ENCODE measurements at places on chromosomes 1 and 21. TPM values are rescaled to one million over a fixed set of nuclear protein-coding genes. Genes with fewer than 3 reads are reported as not detected.

GRCh38 chr1:67771749-67772148 is 61.5 kb downstream of the GNG12 start:
- no peak for DNase-seq

DNA sequence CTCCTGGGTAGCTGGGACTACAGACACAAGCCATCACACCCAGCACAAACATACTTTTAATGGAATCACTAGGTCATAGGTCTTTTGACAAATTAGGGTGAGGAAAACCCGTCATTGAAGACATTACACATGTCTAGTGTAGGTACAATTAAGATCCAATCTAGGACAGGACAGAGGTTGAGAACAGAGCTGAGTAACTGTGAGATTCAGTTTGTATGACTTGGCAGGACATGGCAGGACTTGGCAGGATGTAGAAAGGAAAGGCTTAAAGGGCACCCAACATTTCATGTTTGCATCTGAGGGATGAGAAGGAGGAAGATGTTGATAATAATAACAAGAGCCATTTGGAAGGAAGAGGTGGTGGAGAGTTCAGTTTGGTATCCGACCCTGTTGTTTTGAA is 483.8 kb downstream of the PCP4 start:
- no peak for DNase-seq

DNA sequence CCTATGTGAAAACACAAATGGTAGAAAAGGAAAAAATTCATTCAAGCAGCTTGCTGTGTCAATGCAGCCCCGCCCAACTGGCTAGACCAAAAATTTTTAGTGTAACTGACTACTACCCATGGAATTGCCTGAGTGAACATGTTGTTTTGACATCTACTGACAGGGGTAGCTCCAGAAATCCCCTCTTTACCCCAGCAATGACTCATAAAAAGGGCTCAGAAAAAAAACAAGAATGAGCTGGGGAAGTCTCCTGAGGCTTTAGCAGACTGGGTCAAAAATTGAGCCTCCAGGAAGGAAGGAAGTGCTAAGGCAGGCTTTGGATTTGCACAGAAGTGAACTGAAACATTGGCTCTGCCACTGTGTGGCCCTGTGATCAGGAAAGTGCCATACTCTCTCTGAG is 24.4 kb upstream of the FGGY start:
- no peak for DNase-seq

- no peak for DNase-seq
Measured at GRCh38 chr21:31752967-31753366, 21.0 kb upstream of the SCAF4 start.

GRCh38 chr1:151059109-151060006 is at the start of gene CDC42SE1:
TSS of gene CDC42SE1 (minus strand) at chr1:151059622. CDS start at chr1:151055730, 3,892 bp downstream.
- DNase-seq, result peak; percentile 89

DNA sequence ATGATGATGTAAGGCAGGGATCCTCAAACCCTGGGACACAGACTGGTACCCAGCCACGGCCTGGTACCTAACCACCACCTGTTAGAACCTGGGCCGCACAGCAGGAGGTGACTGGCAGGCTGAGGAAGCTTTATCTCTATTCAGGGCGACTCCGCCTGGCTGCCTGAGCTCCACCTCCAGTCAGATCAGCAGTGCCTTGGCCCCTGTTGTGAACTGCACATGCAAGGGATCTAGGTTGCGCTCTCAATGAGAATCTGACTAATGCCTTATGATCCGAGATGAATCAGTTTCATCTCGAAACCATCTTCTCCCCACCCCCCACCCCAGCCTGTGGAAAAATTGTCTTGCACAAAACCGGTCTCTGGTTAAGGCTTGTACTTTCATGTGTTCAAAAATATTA is 4.2 kb downstream of the RNPC3 start:
- peak; percentile 4 for DNase-seq

GRCh38 chr1:35223084-35223630 is 30.2 kb upstream of the SFPQ start:
- no peak for DNase-seq

DNA sequence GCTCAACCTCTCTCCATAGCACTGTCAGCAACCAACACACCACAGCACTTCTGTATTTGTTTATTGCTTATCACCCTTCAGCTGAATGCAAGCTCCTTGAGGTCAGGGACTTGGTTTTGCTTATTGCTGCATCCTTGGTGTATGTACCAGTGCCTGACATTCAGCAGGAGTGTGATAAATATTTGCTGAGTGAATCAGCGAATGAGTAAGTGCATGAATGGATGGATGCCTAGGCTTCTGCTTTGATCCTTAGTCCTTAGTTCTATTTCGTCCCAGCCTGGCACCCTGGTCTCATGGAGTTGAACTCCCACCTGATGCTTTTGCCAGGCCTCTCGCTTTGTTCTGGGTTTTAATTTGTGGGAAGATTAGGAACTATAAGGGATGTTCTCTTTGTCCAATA is 88.2 kb downstream of the ZSCAN20 start:
- no peak for DNase-seq

- DNase-seq, result peak; percentile 71
Measured at GRCh38 chr1:27349784-27350662, 8.2 kb downstream of the SYTL1 start.

- peak; percentile 88 for DNase-seq
Measured at GRCh38 chr1:182789138-182790076, at the start of gene NPL. TSS of gene NPL (plus strand) at chr1:182789773. CDS start at chr1:182794372, 4,599 bp downstream.

GRCh38 chr1:81799939-81800694 is 617 bp upstream of the ADGRL2 start:
- peak; percentile 30 for DNase-seq

DNA sequence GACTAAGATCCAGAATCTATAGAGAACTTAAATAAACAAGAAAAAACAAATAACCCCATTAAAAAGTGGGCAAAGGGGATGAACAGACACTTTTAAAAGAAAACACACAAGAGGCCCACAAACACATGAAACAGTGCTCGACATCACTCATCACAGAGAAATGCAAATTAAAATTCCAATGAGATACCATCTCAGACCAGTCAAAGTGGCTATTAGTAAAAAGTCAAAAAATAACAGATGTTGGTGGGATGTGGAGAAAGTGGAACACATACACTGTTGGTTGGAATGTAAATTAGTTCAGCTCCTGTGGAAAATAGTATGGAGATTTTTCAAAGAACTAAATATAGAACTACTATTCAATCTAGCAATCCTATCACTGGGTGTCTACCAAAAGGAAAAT is 143.1 kb downstream of the IFI44 start:
- no peak for DNase-seq

GRCh38 chr1:171127501-171127900 is 36.8 kb downstream of the FMO3 start:
- no peak for DNase-seq

DNA sequence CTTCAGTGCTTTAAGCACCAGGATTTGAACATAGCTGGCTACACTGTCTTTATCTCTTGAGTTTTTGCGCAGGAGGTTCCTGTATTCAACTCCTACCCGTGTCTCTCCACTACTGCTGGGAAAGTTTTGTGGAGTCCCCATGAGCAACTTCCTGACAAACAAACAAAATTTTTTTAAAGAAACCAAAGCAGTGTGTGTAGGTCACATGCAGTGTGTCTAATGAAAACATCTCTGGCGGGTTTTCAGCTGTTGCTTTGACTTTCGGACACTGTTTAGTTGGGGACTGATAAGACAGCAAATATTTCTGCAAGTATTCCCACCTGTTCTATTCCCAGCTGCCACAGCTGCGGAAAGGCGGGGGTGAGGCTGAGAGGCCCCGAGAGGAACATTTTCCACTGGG is 2.0 kb downstream of the PSEN2 start:
- no peak for DNase-seq

- no peak for DNase-seq
Measured at GRCh38 chr21:32322676-32323075, 24.0 kb downstream of the MRAP start.

DNA sequence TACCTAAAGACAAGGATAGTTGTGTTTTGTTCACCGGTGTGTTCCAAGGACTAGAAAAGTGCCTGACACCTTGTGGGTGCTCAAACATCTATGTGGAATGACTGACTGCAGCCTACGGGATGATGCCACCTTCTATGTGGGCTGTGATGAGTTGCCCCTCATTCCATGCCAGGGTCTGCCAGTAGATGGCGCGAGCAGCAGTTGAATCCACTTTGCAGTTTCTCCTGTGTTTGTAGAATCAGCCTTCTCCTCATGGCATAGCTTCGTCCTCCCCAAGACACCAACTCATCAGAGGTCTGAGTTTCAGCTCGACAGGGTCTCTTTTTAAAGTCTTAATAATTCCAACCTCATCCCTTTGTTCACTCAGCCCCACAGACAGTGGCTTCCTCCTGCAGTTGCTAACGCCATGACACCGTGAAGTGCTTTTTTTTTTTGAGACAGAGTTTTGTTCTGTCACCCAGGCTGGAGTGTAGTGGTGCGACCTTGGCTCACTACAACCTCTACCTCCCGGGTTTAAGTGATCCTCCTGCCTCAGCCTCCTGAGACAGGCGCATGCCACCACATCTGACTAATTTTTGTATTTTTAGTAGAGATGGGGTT is 133.7 kb downstream of the CAPN8 start:
- peak; percentile 82 for DNase-seq

GRCh38 chr21:24436236-24436635 is 1171.0 kb downstream of the MRPL39 start:
- DNase-seq, result no peak

- no peak for DNase-seq
Measured at GRCh38 chr1:60747353-60747752, 335.0 kb upstream of the NFIA start.

Gene KDF1
- 24.7 TPM for total RNA-seq

Gene DUSP23
- 56.9 TPM for total RNA-seq

Gene PDC
- total RNA-seq, result not detected

Gene SPRR2G
- not detected for total RNA-seq

Gene NPPB
- total RNA-seq, result not detected

Gene RAB3B
- total RNA-seq, result 9.2 TPM

Gene SEC16B
- 4.8 TPM for total RNA-seq

Gene GCSAML
- 0.67 TPM for total RNA-seq

Gene GPR37L1
- total RNA-seq, result 0.76 TPM

Gene AGO3
- 19.7 TPM for total RNA-seq

Data from left colon (tissue), 2 donors.